ENCODE measurements at places on chromosomes 6 and 20.
A peak's percentile ranks its signal among the peaks of the same experiment; 100 is the strongest.

GRCh38 chr20:36114707-36115106 is 39.8 kb upstream of the EPB41L1 start:
- DNase-seq, result no peak

DNA sequence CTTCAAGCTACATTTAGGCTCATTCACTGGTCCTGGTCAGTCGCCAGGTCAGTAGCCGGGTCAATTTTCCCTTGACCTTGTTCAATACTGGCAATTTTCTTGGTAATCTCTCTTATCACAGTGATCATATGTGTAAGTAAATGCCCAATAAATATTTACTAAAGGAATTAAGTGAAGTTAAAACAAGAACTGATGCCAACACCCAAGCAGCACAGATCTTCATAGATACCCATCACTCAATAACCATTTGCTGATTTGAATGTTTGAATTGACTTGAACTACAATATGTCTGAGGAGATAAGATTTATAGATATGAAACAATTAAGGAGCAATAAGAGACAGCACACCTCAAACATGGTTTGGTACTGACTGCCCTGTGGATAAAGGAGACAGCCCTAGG is 100.8 kb upstream of the PREP start:
- no peak for DNase-seq

DNA sequence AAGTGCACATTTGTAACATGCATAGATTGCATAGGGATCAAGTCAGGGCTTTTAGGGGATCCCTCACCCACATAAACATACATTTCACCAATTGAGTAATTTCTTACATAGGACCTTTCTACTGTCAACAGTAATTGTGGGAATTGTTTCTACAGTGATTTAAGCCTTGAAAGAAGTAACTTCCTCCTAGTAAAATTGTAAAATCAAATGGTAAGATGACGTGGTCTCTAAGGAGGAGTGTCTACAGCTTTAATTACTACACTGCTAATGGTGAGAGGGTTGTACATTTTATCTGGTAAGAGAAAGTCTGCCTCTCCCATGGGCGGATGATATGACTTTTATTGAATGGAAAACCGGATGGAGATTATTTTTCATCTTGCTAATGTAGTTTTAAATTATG is 98.0 kb downstream of the RPP40 start:
- no peak for DNase-seq

- DNase-seq, result no peak
Observed at GRCh38 chr6:53754330-53754729, 40.5 kb upstream of the LRRC1 start.

DNA sequence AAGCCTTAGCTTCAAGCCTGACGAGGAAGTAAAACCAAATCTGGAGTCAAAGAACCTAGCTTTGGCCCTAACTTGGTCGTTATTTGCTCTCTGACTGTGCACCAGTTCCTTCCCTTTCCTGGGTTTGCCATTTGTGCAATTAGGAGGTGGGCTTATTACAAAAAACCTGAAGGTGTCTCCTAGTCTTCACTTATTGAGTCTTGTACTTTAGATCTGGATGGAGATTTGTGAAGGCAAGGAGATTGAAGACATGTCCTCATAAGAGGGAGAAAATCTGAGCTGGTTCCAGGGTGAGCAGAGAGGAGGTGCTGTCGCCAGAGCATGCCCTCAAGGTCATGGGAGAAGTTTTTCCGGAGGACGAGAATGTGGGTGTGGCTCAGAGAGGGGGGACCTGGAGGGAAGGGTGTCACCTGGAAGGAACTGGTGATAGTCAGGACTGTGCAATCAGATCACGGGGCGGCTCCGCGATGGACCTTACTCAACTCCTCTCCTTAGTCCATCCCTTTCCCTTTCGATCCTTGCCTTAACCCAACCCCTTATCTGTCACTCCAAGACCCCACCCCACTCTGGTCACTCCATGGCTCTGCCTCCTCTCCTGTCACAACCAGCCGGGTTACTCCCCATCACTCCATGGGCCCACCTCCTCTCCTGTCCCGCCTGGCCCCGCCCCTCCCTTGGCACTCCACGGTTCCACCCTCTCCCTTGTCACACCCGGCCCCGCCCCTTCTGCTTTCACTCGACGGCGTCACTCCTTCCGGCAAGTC is 588 bp upstream of the ACSS2 start:
- DNase-seq, result no peak

GRCh38 chr6:119524410-119524809 is 174.8 kb upstream of the MAN1A1 start:
- DNase-seq, result no peak

DNA sequence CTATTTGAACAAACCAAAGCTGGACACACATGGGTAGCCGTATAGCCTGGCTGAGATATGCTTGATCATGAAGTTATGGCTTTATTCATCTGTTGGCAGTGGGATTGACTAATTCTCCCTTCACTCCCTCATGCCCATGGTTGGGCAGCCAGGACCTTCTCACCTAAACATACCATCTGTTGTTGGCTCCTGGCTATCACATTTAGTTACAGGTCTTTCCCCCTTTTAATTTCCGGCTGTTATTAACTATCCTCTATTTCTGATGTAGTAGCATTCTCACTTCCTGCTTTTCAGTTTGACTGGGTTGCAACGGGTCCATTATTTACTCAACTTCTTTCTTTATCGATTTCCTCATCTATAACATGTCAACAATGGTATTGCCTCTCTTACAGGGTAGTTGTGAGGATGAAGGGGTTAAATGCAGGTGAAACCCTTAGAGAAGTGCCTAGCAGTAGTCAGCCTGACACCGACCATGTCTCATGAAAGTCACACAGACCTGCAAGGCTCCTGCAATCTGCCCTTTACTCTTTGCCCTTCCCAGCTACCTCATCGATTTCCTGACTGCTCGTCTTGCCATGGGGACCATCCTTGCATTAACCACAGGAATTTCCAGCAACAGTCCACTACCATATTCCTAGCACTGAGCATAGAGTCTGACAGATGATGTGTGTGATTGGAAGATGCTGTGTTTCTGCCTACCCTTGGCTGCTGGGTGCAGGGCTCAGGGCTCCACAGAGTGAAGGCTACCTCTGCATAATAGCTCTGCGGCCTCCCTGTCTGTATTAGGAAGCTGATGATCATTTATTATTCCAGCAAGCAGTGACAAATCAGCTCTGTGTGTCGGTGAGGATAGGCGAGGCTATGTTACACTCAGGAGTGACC is 42.2 kb downstream of the PPP1R14C start:
- DNase-seq, result no peak

DNA sequence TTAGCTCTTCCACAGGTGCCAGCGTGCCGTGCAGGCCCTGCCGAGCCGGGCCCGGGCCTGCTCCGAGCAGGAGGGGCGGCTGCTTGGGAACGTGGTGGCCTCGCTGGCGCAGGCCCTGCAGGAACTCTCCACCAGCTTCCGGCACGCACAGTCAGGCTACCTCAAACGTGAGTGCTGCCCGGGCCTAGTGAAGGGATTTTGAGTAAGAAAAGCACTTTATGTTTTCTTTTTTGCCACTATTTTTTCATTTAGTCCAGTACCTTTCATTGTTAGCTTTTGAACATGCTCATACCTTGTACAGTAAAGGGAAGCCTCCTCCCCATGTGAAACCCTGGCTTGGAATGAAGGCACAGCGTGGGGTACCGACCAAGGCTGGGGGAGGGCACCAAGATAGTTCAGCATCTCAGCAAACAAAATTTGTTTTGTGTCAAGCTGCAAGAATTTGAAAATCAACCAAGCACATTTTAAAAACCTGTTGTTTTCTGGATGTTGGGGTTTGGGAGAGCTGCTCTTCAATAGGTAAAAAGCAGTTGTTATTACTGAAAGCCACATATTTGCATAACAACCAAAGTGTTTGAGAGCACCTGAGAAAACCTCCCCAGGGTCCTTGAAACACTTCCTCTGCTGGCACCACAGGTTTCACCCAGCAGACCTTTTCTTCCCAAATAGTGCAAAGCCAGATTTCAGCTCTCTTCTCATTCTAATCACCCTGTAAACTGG is 18.4 kb downstream of the STX16 start:
- DNase-seq, result no peak

DNA sequence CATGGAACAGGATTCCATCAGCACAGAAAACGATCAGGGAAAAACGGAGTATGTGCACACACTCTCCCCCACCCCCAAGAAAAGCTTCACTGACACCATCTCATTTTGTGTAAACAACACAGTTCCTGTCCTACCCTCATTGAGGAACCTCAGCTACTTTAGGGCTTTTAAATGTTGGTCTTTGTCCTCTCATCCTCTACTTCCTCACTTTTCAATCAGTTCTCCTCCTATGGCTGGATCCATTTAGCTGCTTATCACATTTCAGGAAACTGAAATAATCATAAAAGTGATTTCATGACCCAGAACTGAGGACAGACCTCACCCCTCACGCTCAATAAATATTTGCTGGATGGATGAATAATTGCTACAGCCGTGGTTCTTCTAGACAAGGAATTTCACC is 33.1 kb upstream of the PNRC1 start:
- DNase-seq, result no peak

DNA sequence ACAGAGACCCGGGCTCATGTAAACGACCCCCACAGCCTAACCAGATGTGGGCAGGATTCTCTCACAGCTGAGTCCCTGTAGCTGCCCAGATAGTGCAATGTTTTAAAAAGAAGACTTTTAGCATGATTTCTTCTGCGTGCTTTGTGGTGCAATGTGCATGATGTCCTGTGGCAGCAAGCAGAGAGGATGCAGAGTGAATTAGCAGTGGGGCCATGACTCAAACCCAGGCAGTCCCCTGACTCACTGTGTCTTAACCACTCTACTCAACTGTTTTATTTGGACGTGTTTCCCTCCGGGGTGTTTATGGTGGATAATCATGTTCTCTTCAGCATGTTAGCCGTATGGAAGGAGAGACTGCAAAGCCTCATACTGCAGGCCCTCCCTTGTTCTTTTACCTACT is 247.9 kb downstream of the SLC24A3 start:
- no peak for DNase-seq

DNA sequence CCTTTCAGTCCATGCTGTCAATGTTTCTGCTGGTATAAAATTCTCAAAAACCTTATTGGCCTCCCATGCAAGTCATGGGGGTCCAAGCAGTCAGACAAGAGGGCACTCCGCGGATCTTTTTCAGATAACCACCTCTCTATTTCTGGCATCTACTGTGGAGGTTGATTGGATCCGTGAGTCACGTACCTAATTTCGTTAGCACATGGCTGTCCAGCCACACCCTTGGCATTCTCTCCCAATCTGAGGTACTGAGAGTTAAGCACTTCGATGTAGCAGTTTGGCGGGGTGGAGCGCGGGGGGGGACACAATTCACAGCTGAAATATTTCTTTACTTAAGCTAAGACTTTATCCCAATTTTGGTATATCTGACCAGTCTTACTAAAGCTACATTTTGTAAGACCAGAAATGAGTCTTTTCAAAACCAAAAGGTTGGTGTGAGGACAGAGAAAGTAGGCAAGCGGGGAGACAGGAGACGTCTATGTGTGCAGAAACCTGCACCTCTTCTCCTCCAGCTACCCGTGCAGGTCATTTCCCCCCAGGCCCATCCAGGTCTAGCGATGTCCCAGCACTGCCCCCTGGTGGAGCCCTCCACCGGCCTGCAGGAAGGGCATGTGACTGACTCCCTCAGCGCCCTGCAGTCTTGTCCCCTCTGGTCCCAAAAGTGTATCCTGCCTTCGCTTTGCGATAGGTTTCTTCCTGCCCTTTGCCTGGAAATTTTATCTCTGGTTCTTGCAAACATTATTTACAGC is 113.1 kb downstream of the ADAT2 start:
- DNase-seq, result peak; percentile 83

GRCh38 chr6:92399911-92400310 is 1019.4 kb downstream of the EPHA7 start:
- DNase-seq, result no peak

- no peak for DNase-seq
Observed at GRCh38 chr6:5557506-5557905, 296.2 kb downstream of the FARS2 start.

GRCh38 chr6:46175976-46176375 is 5.2 kb upstream of the ENPP5 start:
- no peak for DNase-seq

- DNase-seq, result no peak
Observed at GRCh38 chr6:5524110-5524509, 262.8 kb downstream of the FARS2 start.

DNA sequence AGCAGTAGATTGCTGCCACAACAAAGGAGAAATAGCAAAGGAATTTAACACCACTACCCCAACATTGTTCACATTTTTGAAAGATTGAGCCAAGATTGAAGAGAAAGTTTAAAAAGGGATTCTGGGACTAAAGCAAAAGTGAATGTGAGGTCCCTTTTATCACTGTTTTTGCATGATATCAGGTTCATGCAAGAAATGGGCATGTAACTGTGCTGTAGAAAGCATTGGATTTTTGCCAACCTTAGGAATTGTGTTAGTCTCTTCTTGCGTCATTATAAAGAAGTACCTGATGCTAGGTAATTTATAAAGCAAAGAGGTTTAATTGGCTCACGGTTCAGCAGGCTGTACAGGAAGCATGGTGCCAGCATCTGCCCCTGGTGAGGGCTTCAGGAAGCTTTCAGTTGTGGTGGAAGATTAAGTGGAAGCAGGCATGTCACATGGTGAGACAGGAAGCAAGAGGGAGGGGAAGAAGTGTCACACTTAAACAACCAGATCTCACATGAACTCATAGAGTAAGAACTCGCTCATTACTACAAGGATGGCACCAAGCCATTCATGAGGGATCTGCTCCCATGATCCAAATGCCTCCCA is 4.6 kb upstream of the GJB7 start:
- no peak for DNase-seq

DNA sequence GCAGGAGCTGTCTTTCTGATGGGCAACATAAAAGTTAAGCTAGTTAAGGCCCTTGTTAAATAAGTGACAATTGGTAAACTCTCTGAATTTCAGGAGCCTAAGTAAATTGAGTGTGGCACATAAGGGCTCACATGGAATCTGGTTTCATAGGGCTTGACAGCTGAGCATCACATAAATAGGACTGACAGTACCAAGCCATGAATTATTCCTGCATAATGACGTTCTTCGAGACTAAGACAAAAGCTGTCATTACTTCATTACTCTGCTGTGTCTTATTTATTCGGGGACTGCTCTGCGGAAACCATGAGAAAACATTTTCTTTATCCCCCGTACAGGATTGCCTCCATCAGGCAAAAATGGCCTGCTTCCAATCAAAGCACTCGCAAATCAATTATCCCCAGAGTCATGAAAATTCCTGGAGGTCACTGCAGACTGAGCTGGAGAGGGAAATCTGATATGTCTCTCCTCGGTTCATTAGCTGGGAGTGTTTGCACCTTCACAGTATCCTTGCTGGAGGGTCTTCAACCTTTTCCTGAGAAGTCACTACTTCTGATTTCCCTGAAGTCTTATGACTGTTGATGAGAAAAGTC is 311.4 kb downstream of the CDH26 start:
- DNase-seq, result no peak

DNA sequence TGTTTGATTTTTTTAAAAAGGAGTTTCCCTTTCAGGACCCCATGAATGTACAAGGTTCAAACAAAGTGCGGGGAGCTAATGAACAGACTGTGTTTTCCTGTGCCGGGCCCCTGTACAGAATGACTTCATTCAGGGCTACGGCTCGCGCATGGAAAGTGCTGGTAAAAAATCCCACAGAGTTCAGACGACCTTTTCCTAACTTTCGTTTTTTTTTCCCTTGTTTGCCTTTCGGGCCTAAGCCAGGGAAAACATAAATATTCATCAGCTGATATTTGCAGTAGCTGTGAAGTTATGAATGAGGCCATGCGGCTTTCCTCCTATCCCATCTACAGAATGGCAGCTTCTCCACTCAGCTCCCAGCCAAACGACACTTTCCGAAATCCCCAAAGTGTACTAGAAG is 74.0 kb downstream of the HAO1 start:
- no peak for DNase-seq

- no peak for DNase-seq
Observed at GRCh38 chr6:88246654-88247053, 80.5 kb upstream of the CNR1 start.

All from activated CD8-positive, alpha-beta memory T cell treated with anti-CD3 and anti-CD28 coated beads for 24 hours (primary cell).